ENCODE measurements at places on chromosomes 1 and 21.
A peak's percentile ranks its signal among the peaks of the same experiment; 100 is the strongest.

DNA sequence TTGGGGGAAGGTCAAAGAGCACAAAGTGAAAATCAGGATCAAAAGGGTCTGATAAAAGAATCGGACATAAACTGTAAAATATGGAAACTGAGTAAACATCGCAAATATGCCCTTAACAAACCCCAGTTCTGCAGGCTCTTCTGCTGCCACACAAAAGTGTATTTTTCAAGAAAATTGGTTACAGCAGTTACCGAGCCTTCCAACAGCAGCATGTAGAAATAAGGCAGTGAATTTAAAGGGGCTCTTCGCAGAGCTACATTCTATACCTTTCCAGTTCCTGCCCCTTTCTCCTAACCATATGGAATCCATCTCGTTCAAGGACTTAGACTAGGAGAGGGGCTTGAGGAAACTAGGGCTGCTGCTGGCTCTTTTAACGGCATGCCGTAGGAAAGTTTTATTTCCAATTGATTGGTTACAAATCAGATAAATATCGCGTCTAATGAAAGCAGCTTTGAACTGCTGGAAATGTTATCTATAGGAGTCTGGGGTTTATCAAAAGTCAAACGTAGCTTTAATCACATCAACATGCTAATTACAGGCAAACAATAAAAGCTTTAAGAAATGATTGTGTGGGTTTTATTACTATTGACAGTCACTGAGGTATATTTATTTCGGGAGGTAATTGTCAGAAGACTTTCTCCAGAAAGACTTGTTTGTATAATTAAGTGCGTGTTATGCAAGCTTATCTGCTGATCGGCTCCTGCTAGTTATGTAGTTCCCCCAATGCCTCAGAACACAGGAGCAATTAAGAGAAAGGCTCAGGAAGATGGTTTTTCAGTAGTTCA is 59.1 kb downstream of the GORAB start:
- no peak for DNase-seq

- DNase-seq = no peak
Measured at GRCh38 chr1:8285103-8285502, 32.8 kb upstream of the SLC45A1 start.

DNA sequence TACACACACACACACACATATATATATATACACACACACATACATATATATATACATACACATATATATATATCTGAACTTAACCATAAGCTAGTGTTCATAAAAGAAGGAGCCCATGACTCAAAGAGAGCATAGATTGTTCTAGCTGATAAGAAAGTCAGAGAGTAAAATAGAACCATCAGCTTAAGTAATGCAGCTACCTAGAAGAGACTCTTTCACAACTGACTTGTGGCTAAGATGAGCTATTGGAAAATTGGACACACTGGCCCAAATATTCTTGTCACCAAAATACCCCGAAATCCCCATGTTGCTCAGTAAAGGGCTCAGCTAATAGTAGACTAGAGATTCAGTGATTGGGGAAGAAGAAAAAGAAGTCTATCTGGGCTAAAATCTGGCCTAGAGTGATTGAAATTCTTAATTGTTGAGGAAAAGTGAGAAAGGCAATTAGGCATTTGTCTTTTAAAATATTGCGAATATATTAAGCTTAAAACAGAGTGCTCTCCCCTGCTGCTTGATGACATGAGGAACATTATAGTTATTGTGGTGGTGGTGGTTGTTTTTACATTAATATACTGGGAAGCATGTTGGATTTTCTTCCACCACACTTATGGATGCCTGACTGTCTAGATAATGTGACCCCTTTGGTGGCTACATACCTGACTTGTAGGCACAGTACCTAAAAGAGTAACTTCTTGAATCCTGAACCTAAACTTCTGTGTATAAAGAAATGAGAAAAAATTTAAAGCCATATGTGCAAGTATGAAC is 6.3 kb downstream of the SLAMF1 start:
- no peak for DNase-seq

GRCh38 chr1:24257373-24257772 is 61.8 kb upstream of the GRHL3 start:
- DNase-seq = no peak

DNA sequence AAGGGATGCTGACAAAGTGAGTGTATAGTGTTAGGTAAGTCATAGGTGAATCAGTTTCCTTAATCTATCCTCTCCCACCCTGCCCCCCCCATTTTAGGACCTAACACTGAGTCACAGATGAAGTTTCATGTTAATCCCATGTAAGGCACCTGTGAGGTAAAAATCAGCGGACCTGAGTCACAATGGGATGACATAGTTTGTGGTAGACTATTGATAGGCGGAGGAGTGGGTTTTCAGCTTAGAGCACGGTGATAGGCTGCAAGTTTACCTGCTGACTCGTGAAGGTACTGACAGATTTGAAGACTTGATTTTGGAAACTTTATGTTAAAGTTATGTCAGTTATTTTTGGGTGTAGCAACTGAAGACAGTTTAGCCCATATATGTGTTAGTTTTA is 1.7 kb downstream of the TOR1AIP1 start:
- DNase-seq = peak; percentile 63

- no peak for DNase-seq
Measured at GRCh38 chr21:26850116-26850643, 5.0 kb upstream of the ADAMTS1 start.

- DNase-seq = no peak
Measured at GRCh38 chr1:93600663-93601062, 81.0 kb downstream of the BCAR3 start.

DNA sequence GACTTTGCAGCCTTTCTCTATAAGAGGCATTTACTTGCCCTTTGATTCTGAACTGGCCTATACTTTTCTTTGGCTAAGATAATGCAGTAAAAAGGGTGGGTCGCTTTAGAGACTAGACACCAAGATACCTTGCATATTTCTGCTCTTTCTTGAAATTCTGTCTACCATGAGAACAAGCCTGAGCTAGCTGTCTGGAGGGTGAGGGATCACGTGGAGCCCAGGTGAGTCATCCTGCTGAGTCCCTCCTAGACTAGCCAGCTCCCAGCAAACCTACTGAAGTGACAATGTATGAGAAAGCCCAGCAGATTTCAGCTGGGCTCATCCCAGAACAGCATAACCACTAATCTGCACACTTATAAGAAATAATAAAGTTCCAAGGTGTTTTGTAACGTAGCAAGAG is 408.0 kb upstream of the KAZN start:
- DNase-seq = no peak

DNA sequence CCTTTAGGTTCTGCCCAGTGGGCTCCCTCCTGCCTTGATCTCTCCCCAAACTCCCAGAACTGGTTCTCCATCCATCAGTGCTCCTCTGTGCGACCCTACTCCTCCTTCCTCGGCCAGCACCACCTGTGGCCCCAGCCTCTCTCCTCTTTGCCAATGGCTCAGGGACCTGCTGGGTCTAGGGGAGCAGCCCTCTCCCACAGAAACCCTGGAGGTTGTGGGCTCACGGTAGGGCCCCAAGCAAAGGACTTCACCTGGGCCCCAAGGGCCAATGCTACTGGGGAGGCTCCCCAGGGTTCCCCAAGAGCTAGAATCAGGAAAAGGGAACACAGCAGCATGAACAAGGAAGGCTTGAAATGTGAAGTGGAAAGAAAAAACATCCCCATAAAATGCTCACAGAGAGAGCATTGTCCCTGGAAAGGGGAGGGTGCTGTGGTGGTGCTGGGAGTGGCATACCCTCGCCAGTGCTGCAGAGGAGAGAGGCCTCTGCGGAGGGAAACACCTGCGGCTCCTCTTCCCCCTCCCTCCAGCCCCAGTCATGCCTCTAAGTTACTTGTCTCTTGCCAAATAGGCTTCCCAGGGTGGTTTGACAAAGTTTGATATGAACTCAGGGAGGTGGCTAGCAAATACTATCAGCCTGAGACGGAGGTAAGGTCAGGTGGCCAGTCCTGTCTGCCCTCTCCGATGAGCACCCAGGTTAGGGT is 2.5 kb downstream of the TMEM63A start:
- no peak for DNase-seq
